ENCODE measurements at places on chromosomes 4 and X. TPM values are rescaled to one million over a fixed set of nuclear protein-coding genes. Genes with fewer than 3 reads are reported as not detected.

DNA sequence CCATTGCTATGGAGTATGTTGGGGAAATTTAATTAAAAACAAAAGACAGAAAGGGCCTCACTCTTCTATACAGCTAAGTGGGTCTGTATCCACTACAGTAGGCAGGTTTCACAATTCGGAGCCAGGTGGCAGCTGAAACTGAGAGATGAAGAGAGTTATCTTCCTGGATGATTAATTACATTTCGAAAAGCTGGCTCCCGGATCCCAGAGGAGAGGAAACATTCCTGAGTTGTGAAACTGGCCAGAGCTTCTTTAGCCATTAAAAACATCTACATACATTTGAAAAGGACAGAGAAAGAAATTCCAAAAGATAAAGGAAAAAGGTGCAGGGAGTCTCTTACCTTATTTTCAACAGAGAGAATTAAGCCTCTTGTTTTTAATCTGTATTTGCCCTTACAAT, 15.5 kb upstream of the PDZD4 start:
- DNase-seq, result no peak

- no peak for DNase-seq
Observed at GRCh38 chrX:43840265-43840664, 42.0 kb downstream of the MAOB start.

DNA sequence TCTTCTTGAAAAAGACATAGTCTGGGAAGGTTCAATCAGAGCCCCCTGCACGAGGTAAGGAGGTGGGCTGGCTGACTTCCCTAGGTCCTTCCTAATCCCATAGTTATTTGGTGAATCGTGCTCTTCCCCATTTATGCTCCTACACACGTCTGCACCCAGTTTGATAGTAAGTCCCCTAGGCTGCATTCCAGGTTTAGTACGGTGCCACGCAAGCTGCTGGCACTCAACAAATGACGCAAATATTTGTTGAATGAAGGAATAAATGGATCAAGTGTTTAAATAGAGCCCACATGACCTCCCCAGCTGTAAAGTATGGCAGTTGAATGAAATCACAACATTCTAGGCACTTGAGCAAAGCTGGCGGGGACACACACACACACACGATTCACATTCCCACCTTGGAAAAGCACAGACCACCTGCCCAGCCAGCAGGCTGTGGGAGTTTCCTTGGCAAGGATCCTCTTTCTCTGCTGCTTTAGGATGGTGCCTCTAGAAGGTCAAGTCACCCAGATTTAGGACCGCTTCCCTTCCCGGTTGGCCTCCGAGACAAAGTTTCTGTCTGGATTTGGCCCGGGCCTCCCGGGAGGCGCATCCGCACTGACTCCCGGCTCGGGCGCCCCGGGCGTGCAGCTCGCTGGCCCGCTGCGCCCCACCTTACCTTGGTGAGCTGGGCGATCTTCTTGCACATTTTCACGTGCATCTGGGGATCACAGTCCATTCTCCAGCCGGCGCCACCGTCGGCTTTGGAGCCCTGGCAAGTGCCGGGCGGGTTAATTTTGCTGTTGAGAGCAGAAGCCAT, 721 bp downstream of the FAM184B start:
- no peak for DNase-seq

DNA sequence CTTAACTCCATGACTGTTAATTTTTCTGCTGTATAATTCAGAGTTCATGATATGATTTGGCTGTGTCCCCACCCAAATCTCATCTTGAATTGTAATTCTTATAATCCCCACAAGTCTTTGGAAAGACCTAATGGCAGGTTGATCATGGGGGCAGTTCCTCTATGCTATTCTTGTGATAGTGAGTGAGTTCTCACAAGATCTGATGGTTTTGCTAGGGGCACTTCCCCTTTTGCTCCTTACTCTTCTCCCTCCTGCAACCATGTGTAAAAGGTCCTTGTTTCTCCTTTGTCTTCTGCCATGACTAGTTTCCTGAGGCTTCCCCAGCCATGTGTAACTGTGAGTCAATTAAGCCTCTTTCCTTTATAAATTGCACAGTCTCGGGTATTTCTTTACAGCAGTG, 1751.9 kb downstream of the ARAP2 start:
- DNase-seq, result no peak

DNA sequence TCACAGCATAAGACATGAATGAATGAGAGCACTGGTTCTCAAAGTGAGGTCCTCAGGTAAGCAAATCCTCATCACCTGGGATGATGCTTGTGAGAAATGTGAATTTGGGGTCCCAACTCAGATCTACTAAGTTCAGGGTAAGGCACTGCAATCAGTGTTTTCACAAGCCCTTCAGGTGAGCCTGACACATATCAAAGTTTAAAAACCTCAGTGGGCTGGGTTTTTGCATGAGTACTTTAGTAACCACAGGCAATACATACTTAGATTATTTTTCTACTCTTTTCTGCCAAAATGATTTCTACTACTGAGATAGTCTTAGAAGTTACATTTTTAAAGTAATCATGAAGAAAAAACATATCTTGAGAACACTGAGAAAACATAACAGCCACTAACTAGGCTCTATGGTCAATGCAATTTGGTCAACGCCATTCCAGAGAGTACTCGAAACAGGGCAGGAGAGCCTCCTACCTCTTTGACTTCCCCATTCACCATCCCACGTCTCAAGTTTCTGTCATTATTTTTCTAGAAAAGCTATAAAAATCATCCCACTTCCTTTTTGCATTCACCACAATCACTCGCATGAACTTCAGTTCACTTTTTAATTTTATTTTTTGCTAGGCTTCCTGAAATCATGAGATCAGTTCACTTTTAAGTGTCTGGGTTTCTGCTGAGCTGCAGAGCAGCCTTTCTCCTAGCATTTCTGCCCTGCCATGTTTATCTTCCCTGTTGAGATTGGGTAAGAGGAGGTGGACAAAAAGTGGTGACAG, 73.8 kb downstream of the MFAP3L start:
- DNase-seq, result no peak

GRCh38 chrX:150005027-150005426, 66.7 kb upstream of the EOLA2 start:
- DNase-seq, result no peak

- DNase-seq, result no peak
Observed at GRCh38 chrX:1178580-1179057, 33.8 kb downstream of the CRLF2 start.

DNA sequence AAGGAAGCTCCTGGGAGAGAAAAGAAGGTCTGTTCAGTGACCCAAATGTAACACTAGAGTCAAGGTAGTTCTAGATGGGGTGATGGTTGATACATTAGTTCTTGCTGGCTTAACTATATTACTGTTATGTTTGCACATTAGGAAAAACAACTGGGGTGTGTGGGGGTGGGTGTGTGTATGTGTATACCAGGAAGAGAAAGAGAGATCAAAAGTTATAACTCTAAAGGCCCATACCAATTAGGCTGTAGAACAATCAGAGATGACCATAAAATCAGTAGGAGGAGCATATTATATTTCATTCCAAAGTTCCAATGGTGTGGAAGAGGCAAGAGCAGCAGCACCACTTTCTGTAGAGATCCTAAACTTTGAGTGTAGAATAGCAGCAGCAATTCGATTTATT, 134.7 kb upstream of the FMR1 start:
- DNase-seq, result no peak

DNA sequence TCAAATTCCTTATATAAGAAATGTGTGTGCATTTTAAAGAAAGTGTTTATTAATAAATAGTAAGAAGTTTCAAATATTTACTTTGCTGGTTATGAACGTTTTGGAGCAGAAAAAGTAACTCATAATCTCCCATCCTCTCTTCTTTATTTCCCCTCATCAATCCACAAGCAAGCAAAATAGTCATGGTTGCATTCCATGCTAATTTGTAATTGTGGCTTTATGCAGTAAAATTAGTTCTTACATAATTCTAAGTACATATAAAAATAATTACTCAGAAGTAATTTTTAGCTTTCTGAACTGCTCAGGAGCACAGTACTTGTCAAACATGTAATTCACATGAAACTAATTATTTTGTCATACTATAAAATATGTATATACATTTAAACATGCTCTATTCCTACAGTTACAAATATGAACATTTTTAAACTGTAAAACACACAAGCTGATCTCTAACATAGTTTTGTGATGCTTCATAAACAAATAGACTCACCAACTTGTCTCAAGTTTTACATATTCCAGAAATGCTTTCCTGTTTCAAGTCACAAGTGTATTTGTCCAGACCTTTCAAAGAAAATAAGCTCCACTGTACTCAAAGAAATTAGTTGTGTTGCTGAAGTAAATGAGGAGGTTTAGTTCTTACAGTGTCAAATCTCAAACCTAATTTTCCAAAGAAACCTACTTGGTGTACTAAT, 218.9 kb downstream of the PABPC4L start:
- DNase-seq, result no peak

DNA sequence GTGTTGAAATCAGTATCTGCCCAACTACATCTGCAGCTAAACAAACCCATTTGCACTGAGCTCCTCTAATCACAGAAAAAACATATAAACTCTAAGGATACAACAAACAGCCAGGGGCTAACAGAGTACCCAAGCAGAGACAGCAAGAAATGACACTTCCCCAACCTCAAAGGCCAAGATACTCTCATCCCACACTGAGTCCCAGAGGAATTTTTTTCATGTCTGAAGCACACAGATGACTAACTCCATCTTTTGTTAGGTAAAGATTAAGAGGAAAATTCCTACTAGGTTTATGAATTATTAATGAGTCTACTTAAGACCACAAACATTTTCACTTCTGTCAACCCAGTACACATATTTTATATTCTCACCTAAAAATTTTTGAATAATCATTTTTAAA, 31.6 kb downstream of the SEPSECS start:
- DNase-seq, result no peak

GRCh38 chr4:150328496-150328895, 250.3 kb downstream of the DCLK2 start:
- DNase-seq, result no peak

DNA sequence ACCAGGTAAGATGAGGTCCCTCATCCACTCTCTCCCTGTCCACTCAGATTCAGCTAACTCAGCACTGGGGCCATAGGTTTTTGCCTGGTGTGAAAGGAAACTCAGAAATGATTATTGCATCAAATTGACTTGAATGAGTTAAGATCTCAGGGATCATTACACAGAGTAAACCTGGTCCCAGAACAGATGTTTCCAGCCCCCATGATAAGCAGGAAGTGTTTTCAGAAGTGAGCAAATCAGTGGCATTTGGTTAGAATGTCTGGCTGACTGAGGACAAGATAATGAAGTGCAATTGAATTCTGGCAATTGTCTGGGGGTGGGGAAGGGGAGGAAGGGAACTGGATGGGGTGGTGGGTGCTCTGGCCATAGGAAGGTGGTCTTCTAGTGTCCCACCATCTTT, 108.0 kb downstream of the CHIC2 start:
- no peak for DNase-seq

DNA sequence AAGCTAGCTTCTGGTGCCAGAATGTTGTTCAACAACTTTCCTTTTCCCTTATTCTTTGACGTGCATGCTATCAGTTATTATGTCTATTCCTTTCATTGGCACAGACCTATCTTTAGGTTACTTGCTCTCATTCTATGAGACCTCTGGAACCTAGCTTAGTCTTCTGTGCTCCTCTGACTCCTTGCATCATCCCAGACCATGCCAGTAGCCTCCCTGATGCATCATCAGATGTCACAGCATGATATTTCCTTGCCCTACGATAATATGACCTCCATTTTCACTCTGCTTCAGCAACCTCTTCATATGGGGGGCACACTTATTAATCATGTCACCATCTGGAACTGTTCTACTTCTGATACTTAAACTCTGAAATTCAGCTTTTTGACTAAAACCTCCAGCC, 37.2 kb downstream of the CLCN5 start:
- DNase-seq, result no peak

GRCh38 chr4:53132132-53132891, 233.5 kb downstream of the SCFD2 start:
- DNase-seq, result no peak

BGN gene
- not detected for total RNA-seq

ZNF711 gene
- 1.3 TPM for total RNA-seq

STOX2 gene
- total RNA-seq, result not detected

TLR7 gene
- 0.21 TPM for total RNA-seq

DOK7 gene
- total RNA-seq, result not detected

PF4V1 gene
- total RNA-seq, result not detected

NHS gene
- 25.8 TPM for total RNA-seq

MGARP gene
- 0.19 TPM for total RNA-seq
